ENCODE measurements at places on chromosomes 11 and 22.

DNA sequence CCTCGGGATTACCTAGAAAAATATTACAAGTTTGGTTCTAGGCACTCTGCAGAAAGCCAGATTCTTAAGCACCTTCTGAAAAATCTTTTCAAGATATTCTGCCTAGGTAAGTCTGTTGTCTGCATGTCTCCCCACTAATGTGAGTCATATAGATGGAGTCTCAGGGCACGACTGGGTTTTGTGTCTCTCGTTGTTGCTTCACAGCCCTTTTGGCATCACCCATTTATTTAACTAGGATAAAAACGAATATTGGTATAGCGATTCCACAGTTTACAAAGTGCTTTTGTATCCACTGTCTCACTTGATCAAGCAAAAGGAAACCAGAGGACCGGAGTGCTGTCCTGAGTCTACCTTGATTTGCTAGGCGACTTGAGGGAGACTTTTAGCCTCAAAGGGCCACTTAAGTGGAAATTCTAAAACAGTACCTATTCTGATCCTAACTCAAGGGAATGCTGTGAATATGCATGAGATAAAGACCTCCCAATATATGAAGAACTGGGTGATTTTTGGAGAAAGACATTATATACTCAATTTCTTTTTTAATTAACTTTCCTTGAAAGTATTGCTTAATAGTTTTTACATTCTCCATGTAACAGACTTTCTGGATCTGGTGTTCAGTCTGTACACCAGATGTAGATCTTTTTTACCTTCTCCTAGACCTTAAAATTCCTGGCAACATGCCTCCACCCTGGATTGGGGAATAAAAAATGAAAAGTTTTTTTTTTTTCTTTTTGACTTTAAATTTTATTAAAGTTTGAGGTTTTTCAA, 590 bp downstream of the NNMT start:
- no peak for DNase-seq

DNA sequence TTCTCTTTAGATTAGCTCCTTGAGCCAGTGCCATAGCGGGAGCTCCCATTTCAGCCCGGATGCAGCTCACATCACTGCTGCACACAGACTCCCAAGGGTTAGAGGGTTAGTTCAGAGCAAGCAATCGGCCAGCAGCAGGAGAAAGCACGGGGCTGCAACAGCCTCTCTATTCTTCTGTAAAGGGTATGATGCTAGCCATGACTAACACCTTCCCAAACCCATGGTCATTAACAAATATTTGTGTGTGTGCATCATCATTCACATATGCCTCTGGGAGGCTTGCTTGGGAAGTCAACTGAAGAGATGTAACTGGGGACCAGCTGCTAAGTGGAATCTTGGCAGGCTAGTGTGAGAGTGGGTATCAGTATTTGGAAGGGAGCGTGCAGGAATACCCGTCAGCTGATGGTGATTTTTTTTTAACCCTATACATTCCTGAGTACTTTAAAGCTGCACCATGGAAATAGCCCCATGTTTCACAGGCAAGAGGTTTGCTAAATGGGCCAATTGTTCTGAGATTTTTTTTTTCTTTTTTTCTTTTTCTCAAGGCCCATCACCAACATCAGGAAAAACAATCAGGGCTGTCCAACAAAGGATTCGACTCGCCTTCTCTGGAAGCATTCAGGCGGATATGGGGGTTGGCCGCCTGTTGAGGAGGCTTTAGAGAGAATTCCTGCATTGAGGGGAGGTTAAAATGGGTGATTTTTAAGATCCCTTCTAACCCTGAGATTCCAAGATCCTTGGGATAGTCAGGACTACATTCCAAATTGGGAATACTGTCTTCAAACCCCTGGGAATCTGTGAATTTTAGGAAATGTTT, 33.2 kb upstream of the CCDC89 start:
- peak; percentile 17 for DNase-seq

- peak; percentile 70 for DNase-seq
These were observed 58.4 kb upstream of the NUP50 start for GRCh38 chr22:45105281-45105702.

- no peak for DNase-seq
These were observed 12.5 kb upstream of the CCDC117 start for GRCh38 chr22:28759861-28760560.

DNA sequence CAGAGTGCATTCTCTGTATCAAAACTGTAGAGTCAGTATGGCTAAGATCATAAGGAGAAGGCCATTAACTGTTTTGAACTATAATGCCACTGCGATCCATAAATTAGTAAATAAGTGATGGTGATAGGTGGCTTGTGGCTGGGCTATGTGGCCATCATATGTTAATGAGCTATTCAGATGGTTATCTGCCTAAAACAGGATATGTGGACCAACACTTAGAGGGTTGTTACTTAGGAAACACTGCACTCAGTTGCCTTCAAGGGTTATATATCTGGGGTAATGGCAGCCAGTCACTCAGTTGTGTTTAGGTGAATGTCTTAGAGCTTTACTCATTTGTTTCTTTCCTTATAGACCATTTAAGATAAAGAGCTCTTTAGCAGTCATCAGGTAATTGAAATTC, 66.0 kb downstream of the PPP2R1B start:
- no peak for DNase-seq

DNA sequence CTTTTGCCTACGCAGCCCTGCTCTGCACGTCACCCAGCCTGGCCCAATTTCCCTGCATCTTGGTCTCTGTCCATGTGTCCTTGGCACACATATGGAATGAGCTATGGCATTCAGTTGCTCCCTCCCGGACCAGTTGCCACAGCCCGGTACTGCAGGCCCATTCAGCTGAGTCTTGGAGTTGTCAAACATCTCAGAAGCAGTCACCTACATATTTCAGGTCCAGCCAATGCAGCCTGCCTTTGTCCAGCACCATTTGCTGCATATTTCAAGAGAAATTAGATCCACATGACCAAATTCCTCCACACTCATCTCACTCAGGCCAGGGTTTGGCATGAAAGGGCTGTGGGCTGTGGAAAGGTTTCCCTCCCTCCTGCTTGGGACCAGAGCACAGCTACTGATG, 76.8 kb downstream of the MN1 start:
- DNase-seq = no peak

GRCh38 chr11:134638796-134639430, 226.9 kb upstream of the B3GAT1 start:
- DNase-seq = no peak

GRCh38 chr11:118215262-118215661, 9.5 kb downstream of the JAML start:
- no peak for DNase-seq

GRCh38 chr11:133198438-133198837, 333.9 kb downstream of the OPCML start:
- DNase-seq = no peak

DNA sequence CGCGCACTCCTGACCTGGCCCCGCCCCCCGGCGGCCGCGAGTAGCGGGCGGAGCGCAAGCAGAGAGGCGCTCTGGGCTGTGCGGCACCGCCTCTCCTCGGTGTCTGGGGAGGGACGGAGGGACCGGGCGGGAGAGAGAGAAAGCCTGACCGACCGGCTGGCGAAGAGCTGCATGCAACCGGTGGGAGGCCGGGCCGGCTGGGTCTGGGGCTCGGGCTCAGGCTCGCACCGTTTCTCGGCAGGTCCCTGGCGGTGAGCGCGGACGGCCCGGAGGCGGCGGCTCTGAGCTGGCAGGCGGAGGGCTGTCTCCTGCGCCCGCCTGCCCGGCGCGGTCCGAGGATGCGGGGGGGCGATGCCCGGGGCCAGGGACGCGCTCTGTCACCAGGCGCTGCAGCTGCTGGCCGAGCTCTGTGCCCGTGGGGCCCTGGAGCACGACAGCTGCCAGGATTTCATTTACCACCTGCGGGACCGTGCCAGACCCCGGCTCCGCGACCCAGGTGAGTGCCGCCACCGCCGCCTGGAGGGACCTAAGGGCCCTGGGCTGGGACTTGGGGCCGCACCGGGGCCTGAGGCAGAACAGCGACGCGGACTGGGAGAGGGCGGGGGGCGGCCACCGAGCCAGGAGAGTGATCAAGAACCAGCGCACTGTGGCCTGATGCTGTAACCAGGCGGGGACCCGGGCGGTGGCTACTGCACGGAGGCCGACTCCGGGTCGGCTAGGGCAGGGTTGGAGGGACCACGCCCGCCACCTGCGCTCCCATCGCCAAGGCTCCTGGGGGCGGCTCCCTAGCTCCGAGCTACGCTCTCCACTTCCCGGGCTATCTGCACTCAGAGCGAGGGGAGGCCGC, at the start of gene SYT9:
Gene SYT9 (plus strand): TSS at position 69 of the 847 bp plus-strand sequence. CDS start 283 bp downstream, at position 352.
- DNase-seq = no peak

DNA sequence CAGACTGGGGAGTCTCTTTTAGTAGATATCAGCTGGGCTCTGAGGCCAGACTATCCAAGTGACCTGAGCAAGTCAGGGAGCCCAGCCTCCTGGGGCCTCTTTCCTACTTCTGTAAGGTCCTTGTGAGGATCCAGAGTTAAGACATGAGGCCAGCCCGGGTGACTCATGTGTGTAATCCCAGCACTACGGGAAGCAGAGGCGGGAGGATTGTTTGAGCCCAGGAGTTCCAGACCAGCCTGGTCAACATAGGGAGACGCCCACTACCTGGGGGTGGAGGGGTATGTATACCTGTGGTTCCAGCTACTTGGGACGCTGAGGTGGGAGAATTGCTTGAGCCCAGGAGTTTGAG, 36.9 kb upstream of the POLA2 start:
- peak; percentile 27 for DNase-seq

DNA sequence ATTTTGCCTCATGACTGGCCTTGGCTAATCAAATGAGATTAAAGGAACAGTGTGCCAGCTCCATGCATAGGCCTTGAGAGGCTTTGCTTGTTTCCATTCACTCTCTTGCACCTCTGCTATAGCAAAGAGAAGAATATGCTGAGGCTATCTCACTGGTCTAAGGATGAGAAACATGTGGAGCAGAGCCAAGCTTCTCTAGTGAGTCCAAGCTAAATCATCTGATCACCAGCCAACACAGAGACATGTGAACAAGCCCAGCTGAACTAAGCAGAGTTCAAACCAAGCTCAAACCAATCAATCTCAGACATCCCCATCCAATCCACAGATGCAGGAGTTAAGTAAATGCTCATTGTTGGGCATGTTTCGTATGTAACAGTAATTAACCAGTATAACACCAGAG, 69.4 kb upstream of the API5 start:
- DNase-seq = no peak

- no peak for DNase-seq
These were observed 811.1 kb upstream of the RAG2 start for GRCh38 chr11:37409124-37409523.

DNA sequence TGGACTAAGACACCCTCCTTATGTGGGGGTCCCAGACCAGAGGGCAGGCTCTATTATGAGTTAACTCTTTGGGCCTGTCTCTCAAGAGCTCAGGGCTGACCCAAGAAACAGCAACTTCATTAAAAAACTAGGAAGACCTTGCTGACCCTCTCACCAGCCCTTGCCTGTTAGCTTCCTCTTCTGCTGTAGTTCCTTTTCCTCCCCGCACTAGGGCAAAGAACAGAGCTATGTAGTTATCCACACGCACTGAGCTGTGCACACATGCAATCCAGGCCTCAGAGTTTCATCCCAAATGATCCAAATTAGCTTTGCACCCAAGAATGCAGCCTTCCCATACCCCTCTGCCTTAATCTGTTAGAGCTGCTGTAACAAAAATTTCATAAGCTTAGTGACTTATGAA, 539.6 kb upstream of the CADM1 start:
- DNase-seq = no peak

DNA sequence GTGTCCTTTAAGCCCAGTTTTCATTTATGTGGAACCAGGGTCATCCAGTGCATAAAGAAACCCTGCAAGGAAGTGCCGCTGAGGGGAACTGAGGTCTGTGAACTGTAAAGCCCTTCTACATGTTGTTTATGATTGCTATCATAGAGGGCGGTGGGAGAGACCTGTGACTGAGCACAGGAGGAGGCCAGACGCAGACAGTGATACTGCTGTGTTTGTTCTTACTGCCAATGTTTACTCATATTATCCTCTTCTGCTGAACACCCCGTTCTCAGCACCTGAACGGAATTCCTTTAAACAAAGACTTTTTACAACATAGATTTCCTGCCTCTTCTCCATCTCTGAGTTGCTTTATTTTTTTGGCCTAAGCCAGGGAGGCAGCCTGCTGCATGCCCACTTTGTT, 967 bp upstream of the GALNT18 start:
- DNase-seq = no peak

DNA sequence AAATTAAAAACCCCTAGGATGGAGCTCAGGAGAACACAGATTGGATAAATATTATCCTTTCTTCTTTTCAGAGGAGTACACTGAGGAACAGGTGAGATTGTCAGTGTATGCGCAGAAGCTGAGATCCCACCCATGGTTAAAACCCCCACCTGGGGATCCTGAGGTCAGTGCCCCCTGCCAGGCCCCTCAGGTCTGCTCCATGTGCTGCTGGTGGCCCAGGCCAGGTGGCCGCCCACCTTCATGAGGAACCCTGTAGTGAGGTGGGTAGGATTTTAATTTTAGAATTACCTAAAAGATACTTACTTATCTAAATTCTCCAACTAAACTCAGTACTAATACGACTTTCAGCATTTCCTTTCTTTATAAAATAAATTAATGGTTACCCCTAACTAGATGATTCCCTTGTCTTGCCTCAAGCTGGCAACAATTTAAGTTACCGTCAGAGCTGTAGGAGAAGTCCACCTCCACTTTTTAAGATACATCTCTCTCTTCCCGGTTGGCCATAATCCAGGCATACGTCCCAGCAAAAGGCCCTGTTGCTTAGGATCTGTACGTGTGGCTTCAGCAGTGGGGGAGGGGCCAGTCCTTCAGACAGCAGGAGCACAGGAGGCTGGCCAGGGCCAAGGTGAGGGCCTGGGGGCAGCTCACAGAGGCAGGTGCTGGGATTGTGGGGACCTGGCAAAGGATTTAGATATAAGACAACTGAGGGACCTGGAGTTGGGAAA, 61.5 kb upstream of the PITPNB start:
- DNase-seq = no peak

- no peak for DNase-seq
These were observed 12.9 kb downstream of the SIRT3 start for GRCh38 chr11:223026-223789.

GRCh38 chr11:69695581-69695980, 8.2 kb downstream of the FGF19 start:
- no peak for DNase-seq

DNA sequence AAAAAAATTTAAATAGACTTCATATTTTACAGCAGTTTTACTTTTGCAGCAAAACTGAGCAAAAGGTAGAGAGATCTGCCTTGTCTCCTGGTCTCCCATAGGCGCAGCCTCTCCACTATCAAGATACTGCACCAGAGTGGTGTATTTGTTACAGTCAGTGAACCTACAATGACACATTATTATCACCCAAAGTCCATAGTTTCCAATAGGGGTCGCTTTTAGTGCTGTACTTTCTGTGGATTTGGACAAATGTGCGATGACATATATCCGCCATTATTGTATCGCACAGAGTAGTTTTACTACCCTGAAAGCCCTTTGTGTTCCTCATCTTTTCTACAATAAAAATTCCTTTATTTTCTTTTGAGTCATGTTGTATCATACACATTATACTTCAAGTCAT, 153.2 kb upstream of the CCDC179 start:
- no peak for DNase-seq

DNA sequence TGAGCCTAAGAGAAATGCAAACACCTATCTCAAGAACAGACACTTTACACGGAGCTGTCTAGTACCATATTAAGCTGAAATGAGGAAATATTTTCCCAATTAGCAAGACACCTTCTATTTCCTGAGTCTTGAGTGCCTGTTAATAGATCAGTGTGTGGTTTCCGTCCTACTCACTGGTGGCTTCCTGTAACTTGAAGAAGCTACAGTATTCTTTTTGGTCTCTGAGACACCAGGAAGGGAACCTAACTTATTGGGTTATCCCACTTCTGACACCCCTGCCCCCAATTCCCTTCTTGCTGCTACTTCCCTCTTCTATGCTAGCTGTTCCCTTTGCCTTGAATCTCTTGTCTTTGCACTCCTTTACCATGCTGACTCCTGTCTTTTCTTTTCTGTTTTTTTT, 92.7 kb downstream of the FDX1 start:
- no peak for DNase-seq

- DNase-seq = no peak
These were observed 37.0 kb upstream of the HEPHL1 start for GRCh38 chr11:93984196-93984567.
